ENCODE measurements at places on chromosomes 1 and 21.

- no peak for DNase-seq
Observed at GRCh38 chr1:34156739-34157138, 8.3 kb downstream of the CSMD2 start.

GRCh38 chr1:248758352-248758751 lies 2.8 kb upstream of the LYPD8 start:
- DNase-seq = no peak

DNA sequence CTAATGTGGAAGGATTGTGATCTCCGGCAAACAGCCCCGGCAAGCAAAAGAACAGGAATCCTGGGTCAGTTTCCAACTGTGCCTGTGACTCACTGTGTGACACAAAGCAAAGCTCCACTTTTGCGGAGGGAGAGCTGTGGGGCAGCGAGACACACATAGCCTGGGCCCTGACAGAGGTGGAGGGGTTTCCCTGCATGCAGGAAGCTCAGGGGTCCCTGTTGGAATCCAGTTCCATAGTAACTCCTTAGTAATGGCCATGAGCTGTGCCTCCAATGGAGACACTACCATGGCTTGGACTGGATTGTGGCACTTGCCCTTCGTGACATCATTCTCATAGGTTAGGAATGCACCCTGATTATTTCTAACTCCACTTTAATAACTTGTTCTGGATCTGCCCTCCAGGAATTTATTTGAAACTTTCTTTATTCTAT lies 47.0 kb upstream of the ATF3 start:
- no peak for DNase-seq

DNA sequence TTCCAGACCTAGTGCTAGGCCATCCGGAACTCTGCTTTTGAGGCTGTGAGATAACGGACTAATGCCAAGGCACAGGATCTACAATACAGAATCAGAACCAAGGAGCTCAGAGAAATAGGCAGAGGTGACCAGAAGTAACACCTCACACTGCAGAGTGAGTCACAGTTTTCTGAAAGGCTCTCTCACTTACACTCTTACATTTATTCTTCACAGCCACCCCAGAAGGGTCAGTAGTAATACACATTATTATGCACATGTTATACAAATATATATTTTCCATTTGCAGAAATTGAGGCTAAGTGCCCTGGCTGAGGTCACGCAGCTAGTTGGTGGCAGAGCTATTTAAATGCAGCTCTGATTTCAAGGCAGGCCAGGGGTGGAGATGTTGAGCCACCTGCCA lies 542.5 kb downstream of the OMA1 start:
- no peak for DNase-seq

DNA sequence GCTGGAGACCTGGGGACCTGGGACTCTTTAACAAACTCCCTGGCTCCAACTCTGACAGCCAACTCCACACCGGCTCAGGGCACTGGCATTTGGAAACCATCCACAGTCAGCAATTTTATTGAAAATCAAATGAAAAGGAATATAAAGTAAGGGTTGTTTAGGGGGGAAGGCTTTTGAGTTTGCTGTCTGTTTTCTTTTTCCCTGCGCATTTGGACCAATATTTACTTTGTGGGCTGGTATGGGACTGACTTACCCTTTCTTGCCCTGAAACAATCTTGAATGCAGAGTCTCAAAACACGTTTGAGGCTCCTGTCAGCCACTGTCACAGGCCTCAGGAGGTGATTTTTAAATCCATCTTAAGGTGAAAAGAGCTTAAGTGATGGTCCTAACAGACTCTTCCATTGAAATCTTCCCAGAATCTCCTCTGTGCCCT lies 15.4 kb upstream of the EFHD2 start:
- DNase-seq = no peak

GRCh38 chr1:234512451-234512861 lies 33.5 kb upstream of the TARBP1 start:
- no peak for DNase-seq

- no peak for DNase-seq
Observed at GRCh38 chr1:113459279-113459678, 69.0 kb downstream of the MAGI3 start.

DNA sequence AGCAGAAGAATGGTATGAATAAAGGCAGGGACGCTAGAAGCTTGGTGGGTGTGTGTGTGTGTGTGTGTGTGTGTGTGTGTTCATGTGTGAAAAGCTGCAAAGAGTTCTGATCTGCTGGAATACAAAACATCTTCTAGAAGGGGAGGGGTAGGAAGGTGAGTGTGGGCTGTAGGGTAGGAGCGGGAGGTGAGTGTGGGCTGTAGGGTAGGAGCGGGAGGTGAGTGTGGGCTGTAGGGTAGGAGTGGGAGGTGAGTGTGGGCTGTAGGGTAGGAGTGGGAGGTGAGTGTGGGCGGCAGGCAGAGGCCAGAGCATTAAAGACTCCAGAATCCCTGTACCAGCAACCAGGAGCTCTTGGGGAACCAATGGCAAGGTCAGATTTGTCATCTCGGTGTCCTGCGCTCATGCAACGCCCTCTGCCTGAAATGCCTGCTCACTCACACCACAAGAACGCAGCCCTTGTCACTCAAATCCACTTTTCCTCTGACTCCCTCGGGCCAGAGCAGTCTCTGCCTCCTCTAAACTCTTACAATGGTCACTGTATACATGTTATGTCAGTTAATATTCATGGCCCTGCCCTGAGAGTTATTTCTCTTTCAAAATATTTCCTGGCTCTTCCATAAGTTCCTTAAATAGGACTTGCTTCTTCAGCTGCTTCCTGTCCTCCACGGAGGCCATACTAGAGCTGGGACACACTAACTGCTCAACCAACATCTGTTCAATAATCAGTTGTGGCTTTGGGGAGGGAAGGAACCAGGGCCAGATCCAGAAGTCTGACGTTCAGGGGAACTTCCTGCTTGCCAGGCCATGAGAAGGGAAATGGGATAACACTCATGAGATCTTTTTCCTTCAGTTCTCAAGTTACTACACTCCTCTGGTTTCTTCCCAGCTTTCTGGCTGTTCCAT lies 53.6 kb upstream of the ZNF644 start:
- DNase-seq = no peak

DNA sequence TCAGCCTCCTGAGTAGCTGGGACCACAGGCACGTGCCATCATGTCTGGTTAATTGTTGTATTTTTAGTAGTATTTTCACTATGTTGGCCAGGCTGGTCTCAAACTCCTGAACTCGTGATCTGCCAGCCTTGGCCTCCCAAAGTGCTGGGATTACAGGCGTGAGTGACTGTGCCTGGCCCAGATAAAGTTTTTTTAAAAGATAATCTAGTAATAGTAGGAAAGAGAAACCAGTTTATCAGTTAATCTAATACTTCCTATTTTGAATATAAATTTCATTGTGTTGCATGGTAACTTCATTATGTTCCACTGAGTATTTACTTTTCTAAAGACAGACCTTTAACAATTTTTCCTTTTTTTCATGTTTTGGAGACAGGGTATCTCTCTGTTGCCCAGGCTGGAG lies 10.0 kb downstream of the RABGAP1L start:
- DNase-seq = no peak

DNA sequence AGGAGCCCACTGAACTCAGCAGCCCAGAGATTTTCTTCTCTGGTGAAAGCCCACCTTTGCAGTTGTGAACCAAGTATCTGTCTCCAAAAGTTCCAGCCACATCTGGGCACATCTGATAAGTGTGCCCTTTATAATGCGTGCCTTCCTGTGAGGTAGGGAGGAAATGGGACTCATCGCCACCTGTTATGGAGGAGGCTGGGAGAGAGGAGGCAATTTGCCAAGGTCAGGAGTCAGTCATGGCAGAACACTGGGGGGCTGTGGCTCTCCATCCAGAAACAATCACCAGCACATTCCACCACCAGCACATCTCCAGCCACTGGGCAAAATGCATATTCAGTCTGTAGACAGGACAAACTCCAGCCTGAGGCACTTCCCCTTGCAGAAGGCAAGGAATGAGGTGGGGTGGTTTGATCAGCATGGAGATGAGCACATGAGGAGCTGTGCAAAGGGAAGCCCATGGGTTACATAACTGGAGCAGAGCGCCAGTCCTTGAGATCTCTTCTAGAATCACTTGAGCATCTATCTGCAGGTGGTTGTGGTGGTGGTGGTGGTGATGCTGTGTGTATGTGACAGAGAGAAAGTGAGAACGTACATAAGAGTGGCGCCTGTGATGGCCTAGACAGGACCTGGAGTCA lies 15.0 kb upstream of the LEMD1 start:
- DNase-seq = no peak

DNA sequence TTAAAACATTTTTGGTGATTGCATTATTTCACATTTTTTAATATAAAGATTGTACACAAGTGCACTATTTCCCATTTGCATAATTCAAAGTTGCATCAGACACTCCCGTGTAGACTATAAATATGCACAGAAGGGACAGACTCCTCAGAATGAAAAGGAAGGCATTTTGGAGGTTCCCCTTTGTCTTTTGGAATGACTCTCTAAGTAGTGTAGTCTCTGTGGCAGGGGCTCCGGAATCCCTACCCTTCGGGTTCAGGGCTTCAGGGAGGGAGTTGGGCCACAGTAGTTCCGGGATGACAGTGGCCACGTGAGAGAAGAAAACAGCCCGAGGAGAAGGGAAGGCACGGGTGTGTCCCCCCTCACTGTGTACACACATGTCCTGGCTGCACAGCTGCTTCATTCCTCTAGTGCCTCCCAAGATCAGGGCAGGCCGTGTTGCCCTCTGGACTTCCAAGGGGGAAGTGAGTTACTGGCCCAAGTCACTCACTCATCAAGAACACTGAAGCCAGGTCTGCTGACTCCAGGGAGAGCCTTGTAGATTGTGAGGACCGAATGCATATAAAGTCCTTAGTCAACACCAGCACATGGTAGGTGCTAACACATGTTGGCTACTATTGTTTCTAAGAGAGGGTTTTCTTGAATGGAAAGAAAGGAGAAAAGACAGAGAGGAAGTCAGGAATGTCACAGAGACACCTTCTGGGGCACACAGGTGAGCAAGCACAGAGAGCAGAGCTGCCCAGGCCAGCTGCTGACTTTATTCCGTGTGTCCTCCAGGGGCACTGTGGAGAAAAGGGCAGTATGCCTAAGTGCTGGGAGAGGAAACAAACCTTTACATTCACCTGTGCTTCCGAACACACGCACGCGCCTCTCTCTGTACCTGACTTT lies 39.8 kb downstream of the LHX4 start:
- no peak for DNase-seq

GRCh38 chr1:9715536-9716226 lies 64.2 kb downstream of the PIK3CD start:
- DNase-seq = peak; percentile 47

DNA sequence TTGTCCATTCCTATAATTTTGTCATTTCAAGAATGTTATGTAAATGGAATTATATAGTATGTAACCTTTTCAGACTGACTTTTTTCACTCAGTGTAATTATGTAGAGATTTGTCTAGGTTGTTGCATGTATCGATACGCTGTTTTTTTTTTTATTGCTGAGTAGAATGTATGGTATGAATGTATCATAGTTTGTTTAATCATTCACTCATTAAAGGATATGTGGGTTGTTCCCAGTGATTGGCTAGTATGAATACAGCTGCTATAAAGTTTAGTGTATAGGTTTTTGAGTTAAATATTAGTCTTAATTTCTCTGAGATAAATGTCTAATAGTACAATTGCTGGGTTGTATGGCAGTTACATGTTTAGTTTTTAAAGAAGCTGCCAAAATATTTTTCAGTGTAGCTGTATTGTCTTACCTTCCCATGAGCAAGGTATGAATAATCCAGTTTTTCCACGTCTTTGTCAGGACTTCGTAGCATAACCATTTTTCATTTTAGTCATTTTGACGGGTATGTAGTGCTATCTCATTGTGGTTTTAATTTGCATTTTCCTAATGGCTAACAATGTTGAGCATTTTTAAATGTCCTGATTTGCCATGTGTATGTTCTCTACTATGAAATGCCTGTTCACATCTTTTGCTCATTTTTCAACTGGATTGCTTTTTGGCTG lies 22.4 kb downstream of the CASQ2 start:
- DNase-seq = no peak

DNA sequence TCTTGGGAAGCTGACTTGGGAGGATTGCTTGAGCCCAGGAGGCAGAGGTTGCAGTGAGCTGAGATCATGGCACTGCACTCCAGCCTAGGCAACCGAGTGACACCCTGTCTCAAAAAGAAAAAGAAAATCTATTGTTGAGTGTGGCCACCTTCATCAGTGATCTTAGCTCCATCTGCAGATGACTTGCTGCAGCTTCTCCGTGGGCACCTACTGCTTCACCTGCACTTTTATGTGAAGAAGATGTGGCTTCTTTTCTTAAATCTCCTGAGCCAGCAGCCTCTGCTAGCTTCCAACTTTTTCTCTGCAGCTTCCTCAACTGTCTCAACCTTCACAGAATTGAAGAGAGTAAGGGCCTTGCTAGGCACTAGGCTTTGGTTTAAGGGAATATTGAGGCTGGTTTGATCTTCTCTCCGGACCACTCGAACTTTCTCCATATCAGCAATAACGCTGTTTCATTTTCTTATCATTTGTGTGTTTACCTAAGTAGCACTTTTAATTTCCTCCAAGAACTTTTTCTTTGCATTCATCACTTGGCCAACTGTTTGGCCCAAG lies 28.0 kb downstream of the AGPAT3 start:
- DNase-seq = no peak

DNA sequence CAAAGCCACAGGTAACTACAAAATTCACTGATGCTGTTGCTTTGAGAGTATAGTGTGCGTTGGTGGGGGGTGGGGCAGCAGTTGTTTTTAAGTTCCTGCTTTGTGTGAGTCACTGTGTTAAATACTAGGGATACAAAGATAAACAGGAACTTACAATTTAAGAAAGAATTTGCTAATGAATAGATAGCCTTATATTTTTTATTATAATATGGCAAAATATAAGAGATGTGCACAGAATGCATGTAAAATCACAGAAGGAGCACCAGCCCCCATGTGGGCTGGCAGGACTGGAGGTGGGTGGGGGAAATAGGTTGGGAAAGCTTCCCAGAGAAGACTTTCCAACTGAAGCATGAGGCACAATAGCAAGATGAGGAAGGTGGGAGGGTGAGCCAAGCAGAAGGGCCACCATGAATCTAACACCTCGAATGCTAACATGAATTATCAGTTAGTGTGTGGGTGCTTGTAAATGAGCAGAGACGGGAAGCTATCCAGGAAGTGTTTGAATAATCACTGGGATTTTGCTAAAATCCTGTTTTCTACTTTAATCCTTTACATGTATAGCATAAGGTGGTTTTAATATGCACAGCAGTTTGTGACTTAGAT lies 57.0 kb upstream of the RAVER2 start:
- DNase-seq = no peak

DNA sequence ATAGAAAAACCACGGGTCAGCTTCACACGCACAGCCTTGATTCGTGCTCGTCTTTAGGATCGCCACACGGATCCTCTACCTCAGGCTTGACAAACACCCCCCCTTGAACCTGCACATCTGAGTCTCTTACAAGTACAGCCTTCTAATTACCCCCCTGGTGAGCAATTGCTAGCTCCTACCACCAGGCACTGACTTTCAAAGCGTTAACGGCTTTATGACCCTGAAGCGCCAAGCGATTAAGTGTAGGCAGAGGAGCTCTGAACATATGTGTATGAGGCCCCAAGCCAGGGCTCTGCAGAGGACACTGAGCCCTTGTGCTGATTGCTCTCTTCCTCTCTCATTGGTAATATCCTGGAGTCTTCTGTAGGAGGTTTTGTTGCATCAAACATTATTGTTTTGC lies 55.7 kb upstream of the EPHA8 start:
- no peak for DNase-seq

GRCh38 chr21:25750085-25750484 lies 15.3 kb downstream of the GABPA start:
- no peak for DNase-seq
